ENCODE measurements at places on chromosomes 1 and 21.

- DNase-seq = no peak
Observed at GRCh38 chr21:28455253-28455600, 537.5 kb downstream of the LTN1 start.

- DNase-seq = no peak
Observed at GRCh38 chr1:145740269-145740668, 21.0 kb downstream of the CD160 start.

GRCh38 chr1:29527314-29528004 is 291.1 kb downstream of the PTPRU start:
- DNase-seq = no peak

GRCh38 chr1:15709226-15709625 is 25.1 kb downstream of the PLEKHM2 start:
- DNase-seq = no peak

DNA sequence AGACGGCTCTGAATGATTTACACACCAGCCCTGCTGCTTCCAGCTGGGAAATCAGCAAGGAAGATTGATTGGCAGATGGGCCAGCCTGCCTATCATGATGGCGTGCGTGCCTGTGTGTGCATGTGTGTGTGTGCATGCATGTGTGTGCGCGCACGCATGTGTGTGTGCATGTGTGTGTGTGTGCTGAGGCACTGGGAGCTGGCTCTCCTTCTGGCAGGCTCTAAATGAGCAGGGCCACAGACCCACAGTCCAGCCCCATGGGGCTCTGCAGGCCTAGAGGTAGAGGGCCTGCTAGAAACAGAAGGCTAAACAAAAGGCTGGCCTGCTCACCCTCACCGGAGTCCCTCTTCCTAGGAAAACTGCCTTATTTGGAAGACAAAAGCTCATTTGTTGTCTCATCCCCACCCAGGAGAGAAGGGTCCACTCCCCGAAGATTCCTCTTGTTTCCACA is 6.0 kb downstream of the KLHDC8A start:
- DNase-seq = no peak

DNA sequence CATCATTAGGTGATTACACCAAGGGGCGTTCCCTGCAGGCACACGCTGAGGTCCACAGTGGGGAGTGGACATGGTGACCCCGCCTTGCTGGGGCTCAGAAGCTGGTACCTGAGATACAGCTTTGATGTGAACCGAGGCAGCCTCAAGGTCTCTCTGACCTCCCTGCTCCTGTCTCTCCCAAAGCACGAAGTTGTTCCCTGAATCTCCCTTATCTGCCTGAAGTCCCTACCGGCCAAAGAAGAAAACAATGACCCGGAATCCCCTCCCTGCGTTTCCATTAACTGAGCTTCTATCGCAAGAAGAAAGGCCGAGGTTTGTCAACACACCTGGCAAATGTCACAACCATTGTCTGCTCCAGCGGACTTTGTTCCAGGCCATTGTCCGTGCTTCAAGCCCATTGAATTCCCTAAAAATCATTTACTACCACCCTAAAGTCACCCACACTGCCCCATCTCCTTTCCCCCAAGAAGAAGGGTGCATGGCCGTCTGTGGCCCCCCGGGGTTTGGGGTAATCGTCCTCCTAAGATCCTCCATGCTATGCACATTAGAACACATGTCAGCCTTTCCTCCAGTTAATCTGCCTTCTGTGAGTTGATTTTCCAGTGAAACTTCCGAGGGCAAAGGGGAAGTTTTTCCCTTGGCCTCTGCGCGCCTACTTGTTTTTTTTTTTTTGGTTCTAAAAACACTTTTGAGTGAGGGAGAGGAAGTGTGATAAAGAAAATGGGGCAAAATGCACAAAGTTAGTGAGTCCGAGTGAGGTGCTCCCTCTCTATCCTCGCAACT is 48.1 kb upstream of the COL18A1 start:
- DNase-seq = no peak

DNA sequence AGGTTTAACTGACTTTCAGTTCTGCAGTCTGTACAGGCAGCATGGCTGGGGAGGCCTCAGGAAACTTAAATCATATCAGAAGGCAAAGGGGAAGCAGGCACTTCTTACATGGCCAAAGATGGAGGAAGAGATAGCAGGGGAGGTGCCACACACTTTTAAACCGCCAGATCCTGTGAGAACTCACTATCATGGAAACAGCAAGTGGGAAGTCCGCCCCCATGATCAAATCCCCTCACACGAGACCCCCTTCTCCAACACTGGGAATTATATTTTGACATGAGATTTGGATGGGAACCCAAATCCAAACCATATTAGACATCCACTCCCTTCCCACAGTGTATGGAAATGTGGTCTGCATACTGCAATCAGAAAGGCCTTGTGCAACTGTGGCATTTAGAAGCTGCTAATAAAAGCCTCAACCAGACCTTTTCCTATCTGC is 148.2 kb downstream of the FCRL5 start:
- DNase-seq = no peak

GRCh38 chr21:36799869-36800268 is 101.0 kb downstream of the SIM2 start:
- DNase-seq = no peak

DNA sequence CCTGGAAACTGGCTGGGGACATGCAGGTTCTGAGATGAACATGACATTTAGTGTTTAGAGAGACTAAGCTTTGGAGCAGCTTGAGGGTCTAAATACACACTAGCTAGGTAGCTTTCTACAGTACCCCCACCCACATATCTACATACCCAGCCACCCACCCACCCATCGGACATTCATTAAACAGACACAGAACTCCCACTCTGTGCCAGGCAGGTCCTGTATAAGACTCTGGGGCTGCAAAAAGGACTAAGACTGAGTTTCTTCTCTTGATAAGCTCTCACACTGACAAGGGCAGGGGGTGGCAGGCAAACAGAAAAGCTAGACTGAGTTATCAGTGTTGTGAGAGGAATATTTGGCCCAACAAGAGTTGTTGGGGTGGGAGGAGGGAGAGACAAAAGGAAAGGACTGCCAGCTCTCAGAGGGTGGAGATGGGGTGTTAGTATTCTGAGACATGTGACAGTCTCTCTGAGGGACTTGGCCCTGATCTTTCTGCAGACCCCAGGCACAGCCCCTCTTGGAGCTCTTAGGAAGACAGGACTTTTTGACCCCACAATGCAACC is 6.8 kb downstream of the MAP7D1 start:
- DNase-seq = no peak

GRCh38 chr1:89698624-89699023 is 65.7 kb downstream of the LRRC8C start:
- DNase-seq = no peak

- no peak for DNase-seq
Observed at GRCh38 chr1:101262060-101262459, 25.2 kb downstream of the S1PR1 start.

DNA sequence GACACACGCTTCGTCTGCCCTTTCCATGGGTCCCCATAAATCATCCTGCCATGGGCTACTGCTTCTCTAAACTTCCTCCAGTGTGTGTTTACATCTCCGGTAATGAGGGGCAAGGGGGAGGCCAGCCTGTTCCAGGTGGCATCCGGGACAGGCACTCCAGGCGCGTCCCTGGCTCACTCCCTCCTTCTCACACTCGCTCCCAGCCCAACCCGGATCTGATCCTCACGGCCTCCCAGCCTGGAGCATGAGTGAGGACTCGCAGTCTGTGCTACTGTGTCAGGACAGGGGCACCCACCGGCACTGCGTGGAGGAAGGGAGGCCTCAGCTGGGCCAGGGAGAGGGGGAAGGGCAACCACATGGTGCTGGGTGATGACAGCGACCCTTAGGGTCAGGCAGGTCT is 225.4 kb downstream of the TRABD2B start:
- no peak for DNase-seq

GRCh38 chr1:113912594-113913311 is 7.6 kb downstream of the DCLRE1B start:
- DNase-seq = no peak

Data from activated naive CD4-positive, alpha-beta T cell (primary cell).